Foreskin melanocyte (primary cell): ENCODE measurements at places on chromosomes 16 and 17.

GRCh38 chr17:13292291-13292690 lies 274.5 kb upstream of the ELAC2 start:
- DNase-seq: no peak

DNA sequence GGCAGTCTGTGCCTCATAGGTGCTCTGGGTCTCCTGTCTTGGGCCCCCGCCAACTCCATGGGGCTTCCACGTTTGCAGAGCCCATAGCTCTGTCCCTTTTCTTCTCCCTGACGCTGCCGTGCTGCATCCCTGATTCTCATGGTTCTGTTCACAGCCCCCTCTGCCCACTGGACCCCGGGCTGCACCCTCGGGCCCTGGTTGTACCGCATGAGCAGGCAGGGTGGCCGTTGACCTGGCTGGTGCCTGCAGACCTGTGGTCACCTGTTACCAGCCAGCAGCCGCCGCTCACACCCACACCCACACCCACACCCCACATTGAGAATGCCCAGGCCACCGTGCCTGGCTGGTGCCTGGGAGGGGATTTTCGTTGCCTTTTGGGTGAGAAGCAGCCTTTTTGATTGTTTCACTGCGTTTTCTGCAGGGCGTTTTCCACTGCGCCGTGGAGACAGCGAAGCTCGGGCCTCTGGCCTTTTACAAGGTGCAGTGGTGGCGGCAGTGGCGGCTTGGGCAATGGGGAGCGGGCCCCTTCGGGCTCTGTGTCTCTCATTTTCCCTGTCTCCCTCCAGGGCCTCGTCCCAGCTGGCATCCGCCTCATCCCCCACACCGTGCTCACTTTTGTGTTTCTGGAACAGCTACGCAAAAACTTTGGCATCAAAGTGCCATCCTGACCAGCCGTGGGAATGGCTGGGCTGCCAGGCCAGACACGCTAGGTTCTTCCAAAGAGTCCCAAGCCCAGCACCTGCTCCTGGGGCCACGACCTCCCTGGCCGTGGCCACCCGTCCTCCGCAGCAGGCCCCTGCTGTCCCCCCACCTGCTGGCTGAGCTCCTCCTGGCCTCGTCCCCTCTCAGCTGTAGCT lies 7.6 kb downstream of the SLC25A10 start:
- no peak for DNase-seq

GRCh38 chr16:47626246-47626645 lies 165.1 kb downstream of the PHKB start:
- no peak for DNase-seq

GRCh38 chr17:75077496-75078283 lies 10.1 kb upstream of the SLC16A5 start:
- DNase-seq: no peak

DNA sequence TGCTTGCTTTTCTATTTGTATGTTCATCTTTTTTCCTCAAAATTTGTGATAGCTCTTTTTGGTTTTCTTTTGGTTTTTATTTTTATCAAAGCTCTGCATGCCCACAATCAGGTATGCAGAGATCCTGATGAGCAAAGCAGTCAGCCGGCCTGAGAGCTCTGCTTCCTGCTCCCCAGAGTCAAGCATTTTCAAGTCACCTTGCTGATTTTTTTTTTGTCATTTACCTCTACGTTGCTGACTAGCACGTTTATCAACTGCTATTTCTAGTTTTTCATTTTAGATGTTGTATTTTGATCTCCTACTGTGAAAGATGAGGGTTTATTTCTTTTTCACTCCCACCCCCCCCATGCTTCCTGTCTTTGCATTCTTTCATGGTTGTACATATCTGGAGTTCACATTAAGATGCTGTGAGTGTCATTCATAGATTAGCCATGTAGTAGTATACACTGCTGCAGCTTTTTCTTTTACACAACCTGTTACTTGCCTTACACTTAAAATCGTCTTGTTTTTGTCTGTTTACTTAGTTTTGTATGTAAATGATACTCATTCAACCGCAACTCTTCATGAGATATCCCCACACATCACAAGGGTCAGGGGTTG lies 196.2 kb downstream of the LGALS9B start:
- DNase-seq: no peak

GRCh38 chr17:38415250-38416194 lies 12.7 kb upstream of the ARHGAP23 start:
- DNase-seq: no peak

DNA sequence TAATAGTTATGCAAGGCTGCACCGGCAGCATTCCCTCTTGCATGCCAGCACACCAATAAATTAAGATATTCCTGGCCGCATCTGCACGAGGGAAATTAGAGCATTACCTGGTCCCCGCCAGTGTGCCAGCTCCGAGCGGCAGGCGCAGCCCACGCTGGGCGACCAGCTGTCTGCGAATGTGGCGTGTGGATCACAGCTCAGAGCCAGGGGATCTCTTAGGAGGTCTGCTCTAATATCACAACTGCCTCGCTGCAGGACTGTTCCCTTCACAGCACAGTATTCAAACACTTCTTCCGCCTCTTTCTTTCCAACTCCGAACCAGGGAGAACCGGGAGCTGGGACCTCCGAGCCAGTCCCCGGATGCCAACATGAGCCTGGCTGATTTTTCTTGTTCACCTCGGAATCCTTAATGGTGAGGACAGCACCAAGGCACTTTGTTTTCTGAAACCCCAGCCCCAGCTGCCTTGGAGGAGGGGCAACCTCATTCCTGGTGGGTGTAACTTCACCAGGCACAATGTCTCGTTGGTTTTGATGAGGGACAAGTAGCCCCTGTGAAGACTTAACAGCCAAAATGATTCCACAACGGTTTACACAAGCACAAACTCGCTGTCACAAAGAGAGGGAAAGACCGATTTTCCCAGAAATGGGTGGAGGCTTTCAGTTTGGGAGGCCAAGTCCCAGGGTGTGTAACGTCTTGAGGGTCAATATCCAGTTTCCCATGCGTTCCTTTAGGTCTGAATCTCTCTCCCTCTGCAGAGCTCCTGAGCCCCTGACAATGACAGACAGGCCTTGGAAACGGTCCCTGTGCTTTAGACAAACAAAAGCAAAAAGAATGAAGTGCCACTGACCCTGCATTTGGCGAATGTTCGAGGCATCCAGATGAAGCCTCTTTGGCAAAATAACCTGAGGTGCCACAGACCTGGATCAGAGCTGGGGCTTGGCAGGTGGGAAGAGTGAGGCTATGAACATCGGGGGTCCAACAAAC lies 213.2 kb downstream of the C16orf78 start:
- no peak for DNase-seq

DNA sequence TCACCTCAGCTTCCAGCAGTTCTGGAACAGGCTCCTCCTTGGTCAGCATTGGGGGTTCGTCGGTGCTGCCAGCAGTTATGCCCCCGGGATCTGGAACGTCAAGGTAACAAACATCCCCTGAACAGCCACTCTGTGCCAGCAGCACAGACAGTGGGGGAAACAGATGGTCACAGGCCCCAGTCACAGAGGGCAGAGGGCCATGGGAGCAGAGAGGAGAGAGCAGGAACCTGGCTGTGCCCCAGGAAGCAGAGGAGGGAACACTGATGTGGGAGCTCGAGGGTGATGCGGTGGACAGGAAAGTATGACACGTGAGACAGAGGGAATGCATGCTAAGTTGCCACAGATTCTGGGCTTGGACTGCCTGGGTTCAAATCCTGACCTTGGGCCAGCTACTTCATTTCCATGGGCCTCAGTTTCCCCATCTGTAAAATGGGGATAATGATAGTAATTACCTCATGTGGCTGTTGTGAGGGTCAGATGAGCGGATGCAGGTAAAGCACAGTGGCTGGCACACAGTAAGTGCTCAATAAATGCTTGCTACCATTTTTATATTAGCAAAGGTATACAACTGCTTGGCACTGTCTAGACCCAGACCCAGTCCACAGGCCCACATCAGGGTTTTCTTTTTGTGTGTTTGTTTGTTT lies 4.9 kb downstream of the BCL7C start:
- no peak for DNase-seq

DNA sequence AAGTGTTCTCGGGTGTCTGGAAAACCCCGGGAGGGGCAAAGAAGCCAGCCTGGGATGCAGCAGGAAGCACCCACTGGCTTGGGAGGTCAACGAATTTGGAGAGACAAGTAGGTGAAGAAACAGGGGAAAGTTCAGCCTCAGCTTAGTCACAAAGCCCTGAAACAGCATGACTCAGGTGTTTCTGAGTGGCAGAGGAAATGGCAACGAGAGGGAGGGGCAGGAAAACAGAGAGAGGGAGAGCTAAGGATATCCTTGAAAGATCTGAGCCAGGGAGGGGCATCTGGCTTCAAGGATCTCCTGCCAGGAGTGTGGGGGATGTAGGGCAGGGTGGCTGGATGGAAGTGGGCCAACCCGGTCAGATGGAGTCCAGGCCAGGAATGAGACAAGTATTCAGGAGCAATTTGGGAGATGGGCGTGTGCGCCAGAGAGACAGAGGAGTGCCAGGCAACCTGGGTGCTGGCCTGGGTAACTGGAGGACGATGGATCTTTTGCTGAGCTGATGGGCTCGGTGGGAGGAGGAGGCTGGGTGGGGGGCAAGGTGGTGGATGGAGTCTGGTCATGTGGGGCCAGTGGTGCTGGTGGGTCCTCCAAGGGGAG lies 27.2 kb downstream of the ABCC3 start:
- no peak for DNase-seq

DNA sequence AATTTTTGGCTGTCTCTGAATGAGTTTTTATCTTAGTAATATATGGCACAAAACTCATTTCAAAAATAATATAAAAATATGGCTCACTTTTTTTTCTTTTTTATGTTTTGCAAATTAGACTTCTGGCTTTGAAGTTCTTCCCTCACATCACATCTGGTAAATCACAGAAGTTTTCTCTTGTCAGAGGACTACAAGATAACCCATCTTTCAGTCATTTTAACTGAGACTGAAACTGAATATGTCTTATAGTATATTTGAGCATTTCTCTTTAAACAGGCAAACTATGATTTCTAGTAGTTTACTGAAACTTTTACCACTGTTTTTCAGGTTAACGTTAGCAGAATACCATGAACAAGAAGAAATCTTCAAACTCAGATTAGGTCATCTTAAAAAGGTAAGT lies 51.1 kb upstream of the MRC2 start:
- no peak for DNase-seq

GRCh38 chr17:17809531-17810083 lies 27.2 kb downstream of the SREBF1 start:
- DNase-seq: no peak

- DNase-seq: peak; percentile 18
Observed at GRCh38 chr17:29682054-29682453, 59.3 kb upstream of the CORO6 start.

- no peak for DNase-seq
Observed at GRCh38 chr16:75452464-75453190, 11.9 kb downstream of the TMEM170A start.

DNA sequence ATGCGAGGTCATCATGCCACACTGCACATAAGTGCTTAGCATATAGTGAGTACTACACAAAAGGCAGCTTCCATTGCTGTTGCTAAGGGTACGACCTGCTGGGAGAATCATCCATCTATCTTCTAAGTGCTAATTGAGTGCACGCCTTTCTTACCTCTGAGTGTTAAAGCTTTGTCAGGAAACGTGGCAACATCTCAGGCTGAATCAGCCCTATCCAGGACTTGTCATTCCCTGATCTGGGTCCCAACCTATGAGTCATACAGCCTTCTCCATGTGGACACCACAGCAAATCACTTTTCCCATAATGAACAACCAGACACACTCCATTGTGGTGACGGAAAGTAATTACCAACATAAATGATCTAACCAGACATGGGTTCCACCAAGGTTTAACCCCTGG lies 201.1 kb upstream of the MAF start:
- DNase-seq: no peak

GRCh38 chr17:48173191-48173984 lies 65.8 kb downstream of the SNX11 start:
- no peak for DNase-seq

- DNase-seq: no peak
Observed at GRCh38 chr16:12881182-12881581, 20.2 kb upstream of the SHISA9 start.

DNA sequence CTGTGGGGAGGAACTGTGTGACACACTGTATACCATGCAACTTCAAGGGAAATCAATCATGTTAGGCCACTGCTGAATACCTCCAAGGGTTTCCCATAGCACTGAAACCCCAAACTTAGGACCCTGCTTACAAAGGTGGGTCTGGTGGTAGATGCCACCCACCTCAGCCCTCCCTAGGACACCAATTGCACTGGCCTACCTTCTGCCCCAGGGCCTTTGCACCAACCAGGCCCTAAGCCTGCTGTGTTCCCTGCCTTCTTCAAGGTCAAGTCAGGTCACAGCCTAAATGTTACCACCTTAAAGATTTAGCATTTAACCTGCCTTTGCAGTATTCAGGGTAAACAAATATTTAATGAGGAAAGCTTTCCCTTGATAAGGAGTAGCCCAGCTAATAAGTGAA lies 185.8 kb downstream of the ZFHX3 start:
- no peak for DNase-seq

DNA sequence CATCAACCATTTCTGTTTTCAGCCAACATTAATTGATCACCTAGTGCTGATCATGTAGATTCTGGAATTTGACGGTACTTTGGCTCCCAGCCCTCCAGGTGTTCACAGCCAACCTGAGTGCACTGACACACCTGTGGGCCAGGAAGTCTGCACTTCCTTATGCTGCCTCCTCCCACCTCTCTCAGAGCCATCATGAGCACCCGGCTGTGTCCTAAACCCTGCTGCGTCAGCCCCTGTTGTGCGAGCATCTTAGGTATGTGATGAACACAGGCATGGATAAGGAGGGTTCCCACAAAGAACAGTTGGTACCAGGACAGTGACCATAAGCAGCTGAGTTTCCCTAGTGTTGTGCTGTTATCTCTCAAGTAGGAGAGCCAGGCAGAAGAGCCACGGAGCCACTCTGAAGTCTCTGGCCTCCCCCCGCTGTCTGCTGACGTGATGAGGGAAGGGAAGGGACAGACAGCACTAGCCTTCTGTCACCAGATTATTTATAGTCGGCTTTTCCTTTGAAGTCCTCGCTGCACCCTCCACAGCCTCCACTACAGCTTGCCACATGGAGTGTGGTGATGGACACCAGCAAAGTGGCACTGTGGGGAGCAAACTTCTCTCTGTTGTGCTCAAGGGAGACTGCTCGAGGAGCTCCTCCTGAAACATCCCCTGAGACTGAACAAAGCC lies 162.8 kb upstream of the ANKFN1 start:
- DNase-seq: no peak

GRCh38 chr17:71976011-71976649 lies 144.7 kb upstream of the SOX9 start:
- peak; percentile 93 for DNase-seq

- DNase-seq: no peak
Observed at GRCh38 chr17:81961521-81962498, 823 bp upstream of the NOTUM start.

- no peak for DNase-seq
Observed at GRCh38 chr16:24986512-24987303, 28.5 kb downstream of the ARHGAP17 start.

GRCh38 chr17:27332047-27332393 lies 38.1 kb downstream of the WSB1 start:
- no peak for DNase-seq

GRCh38 chr16:24850289-24850938 lies 4.7 kb downstream of the SLC5A11 start:
- no peak for DNase-seq

DNA sequence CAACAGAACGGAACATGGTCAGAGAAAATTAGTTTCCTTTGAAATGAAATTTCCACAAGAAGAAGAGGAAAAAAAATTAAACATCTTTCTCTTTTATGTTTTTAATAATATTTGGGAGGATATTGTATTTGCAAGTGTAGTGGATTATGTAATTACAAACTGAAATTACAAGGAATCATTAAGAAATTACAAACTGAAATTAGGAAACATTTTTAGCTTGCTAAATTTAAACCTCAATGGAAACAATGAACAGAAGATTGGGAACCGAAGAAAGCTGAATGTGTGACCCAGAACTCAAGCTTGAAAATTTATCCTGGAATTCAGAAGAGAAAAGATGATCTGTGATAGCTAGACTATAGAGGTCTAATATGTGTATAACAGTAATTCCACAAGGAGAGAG lies 4.4 kb upstream of the PIK3R5 start:
- no peak for DNase-seq
